Stimulated activated CD4-positive, alpha-beta T cell treated with anti-CD3 and anti-CD28 coated beads, Interleukin-2, amount 100 ng/mL, for 24 hours (primary cell): ENCODE measurements at places on chromosomes 7 and 10.

DNA sequence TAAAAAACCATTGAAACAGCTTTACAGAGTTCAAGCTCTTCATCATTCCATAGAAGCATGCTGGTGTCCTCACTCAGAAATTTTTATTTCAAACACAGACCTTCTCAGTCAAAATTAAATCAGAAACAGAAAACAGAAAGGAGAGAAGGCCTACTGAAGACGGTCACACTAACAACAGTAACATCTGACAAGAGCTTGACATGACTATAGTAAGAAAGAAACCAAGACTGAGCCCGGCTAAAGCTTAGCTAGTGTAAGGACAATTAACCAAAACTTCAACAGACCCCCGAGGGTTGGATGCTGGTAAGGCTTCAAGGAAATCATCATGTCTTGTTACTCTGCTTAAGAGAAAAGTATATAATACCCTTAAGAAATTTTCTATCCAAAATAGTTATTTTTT, 38.6 kb downstream of the MTPN start:
- no peak for DNase-seq

- DNase-seq = no peak
Observed at GRCh38 chr10:112721080-112721698, 228.9 kb upstream of the TCF7L2 start.

GRCh38 chr7:25454020-25454419, 225.7 kb upstream of the NPVF start:
- DNase-seq = no peak

DNA sequence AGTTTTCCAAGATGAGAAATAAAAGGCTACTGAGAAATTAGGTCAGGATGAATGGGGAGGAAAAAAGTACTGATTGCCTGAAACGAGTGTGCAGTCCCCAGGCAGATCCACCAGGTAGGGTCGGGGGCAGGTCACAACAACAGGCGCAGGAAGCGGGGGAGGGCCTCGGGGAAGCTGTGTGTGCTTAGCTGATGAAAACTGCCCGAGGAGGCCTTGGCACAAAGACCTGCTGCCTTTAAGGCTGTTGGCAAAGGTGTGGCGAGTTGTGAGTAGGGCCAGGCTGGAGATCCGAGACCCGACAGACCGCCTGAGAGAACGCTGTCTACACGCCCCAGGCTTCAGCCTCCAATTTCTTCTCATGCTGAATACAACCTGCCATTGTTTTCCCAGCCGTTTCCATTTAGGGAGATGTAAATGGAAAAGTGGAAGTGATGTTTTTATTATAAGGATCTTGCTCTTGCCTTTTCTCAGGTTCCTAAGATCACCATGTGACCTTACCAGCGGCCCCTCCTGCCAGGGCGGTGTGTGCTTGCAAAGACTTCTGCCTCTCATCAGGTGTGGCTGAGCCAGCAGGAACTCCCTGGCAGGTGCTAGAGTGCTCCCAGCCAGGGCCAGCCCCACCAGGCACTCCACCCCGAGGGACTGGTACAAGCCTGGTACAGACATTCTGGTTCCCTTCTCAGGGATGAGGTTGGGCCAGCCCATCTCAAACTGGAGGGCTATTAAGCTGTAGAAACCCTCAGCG, 60.8 kb downstream of the DLG5 start:
- no peak for DNase-seq

DNA sequence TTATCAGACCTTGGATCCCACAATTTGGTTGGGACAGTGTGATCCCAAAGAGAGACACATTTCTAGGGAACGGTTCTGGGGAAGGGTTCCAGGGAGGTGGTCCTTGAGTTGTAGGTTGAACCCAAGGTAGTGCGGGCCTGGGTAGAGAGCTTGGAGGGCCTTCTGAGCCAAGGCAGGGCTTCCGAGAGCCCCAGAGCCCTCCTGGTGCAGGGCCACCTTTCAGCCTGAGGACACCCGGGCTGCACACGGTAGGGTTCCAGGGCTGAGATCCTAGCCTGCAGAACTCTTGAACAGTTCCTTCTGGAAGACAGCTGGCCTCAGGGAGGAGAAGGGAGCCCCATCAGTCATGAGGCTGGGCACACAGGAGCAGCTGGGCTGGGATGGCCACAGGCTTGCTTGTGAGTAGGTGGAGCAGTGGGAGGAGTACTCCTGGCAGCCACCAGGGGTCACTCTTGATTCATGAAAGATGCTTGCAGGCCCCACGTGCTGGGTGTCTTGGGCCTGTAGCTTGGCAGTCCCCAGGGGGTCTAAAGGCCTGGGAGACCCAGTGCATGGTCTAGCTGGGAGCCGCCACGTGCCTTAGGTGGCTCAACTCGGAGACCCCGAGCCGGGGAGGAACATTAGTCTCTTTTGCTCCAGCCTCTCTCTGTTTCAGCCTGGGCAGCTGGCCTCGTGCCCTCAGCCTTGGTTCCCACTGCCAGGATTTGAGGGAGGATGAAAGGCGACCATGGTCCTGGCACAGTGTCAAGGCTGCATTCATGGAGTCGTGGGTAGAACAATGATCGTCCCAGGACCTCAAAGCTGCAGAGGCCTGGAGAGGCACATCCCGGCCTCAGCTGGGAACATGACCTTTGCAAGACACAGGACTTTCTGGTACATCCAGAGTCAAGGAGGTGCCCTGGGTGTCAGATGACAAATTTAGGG, 381.6 kb downstream of the TYW1 start:
- DNase-seq = peak; percentile 59

- DNase-seq = no peak
Observed at GRCh38 chr7:50333221-50333651, 28.7 kb downstream of the IKZF1 start.
